ENCODE measurements at places on chromosomes 5 and 9. TPM values are rescaled to one million over a fixed set of nuclear protein-coding genes. Genes with fewer than 3 reads are reported as not detected.
A peak's percentile ranks its signal among the peaks of the same experiment; 100 is the strongest.

The PTPRD gene
- total RNA-seq = 105 TPM

DNA sequence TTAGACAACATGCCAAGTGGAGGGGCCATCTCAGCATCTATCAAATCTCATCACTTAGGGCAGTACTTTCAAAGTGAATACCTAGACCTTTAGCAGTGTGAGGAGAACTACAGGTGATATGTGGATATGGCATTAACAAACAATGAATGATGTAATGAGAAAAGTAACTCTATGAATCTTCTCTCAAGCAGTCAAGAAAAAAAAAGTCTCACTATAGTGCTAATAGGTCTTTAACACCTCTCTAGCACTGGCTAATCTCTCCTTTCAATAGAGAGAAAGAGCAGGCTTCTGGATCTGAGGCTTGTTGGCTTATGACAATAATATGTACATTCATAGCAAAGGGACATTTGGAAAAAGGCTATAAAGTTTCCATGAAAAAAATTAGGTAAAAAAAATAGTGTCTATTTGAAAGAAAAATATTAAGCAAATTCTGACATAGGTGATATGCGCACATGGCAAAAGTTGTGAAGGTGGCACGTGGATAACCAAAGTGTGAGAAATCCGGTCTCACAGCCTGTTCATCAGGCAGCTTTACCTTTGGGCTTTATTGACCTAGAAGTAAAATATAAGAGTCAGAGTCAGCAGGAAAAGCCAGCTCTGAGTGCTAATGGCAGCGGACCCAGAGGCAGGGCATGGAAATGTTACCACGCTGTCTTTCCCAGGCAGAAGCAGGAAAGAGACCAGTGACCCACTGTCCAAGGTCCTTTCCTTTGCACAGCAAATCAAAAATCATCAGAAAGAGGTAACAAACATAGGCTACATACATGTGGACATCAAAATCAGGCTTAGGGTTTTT lies 203.4 kb downstream of the EFNA5 start:
- no peak for DNase-seq

DNA sequence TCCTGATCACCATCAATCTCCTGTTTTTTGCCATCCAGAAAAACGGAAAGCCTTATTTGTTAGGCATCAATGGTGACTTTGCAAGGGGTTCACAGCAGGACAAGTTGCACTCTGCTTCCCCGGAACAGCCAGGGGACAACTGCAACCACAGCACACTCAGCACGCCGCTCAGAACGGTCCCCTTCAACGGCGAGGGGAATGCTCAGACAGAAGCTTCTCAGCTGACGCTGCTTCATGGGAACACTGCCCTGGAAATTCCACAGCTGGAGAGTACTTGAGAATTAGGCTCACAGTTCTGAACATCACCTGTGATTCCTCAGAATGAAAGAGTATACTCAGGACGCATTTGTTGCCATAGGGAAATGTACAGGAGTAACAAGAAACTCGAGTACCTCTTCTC lies 40.1 kb upstream of the PLPP6 start:
- peak; percentile 8 for DNase-seq

- no peak for DNase-seq
These were observed 25.2 kb upstream of the SH3RF2 start for GRCh38 chr5:145911164-145911563.

GRCh38 chr5:6222121-6222520 lies 156.2 kb downstream of the MED10 start:
- no peak for DNase-seq

GRCh38 chr9:128161215-128161902 lies 1.3 kb downstream of the BBLN start:
- DNase-seq = no peak

DNA sequence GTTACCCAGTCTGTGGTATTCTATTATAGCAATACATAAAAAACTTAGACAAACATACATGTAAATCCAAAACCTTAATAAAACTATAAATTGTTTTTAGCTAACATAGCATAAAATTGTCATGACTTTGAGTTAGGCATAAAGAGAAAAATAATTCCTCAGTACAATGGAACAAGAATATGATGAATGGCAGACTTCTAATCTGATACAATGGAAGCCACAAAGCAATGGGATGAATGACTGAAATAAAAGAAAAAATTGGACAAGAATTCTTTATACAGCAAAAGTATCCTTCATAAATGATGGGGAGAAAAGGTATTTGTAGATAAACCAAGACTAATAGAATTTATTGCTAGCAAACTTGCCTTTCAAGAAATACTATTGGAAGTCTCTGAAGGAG lies 524.2 kb downstream of the GABRG2 start:
- no peak for DNase-seq

All from tongue (tissue), 3 donors.